ENCODE measurements at places on chromosomes 2 and 18. TPM values are rescaled to one million over a fixed set of nuclear protein-coding genes. Genes with fewer than 3 reads are reported as not detected.

DNA sequence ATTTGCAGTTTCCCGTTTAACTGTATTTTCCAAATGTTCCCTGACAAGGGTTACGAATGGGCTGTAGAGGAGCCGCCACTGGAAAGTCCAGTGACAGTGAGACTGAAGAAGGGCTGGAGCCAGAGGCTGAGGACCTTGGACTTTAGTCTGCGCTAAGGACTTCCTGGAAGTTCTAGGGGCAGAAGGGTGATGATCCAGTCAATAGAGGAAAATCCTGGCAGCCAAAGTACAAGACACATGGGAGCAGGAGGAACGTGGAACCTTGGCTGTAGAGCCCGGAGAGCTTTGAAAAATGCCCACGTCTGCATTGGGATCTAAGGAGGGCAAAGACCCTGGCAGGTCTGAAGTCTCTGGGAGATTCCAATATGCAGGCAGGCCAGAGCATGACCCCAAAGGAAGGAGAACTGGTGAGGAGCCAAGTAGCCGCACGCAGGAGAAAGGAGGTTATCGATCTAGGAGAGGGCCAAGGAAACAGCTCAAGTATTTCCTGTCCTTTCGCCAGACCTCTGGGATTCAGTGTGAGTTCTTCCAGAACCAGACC is 28.5 kb downstream of the MBP start:
- DNase-seq: no peak
- H3K4me1 ChIP-seq: peaks cover 94% of the 10 kb centered on the region
- peak overlapping the region; percentile 7 for H3K27ac ChIP-seq

DNA sequence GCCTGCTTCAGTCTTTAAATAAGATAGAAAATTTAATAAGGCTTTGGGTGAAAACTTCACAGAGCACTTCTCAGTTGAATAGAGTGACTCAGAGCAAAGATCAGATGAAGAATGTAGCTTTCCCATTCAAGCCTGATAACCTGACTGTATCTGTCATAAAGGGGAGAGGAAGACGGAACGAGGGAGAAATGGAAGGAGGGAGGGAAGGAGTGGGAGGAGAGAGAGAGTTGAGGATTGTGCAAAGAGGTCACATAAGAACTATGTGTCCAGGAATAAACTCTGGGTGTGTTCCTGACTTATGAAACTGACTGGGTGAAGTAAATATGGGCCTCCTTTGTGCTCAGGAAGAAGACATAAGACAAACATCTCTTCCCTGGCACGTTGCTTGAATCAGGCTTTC is 385.5 kb downstream of the LPIN1 start:
- H3K4me1 ChIP-seq: peaks cover 5% of the 10 kb centered on the region
- H3K4me3 ChIP-seq: no peak overlapping the region
- H3K27ac ChIP-seq: no peak overlapping the region

- no peak overlapping the region for H3K4me3 ChIP-seq
- no peak overlapping the region for H3K27ac ChIP-seq
- no peak for DNase-seq
- no peaks in the 10 kb centered on the region for H3K36me3 ChIP-seq
- H3K27me3 ChIP-seq: no peaks in the 10 kb centered on the region
- no peaks in the 10 kb centered on the region for H3K4me1 ChIP-seq
These were observed 15.9 kb downstream of the SERPINE2 start for GRCh38 chr2:224023188-224023587.

DNA sequence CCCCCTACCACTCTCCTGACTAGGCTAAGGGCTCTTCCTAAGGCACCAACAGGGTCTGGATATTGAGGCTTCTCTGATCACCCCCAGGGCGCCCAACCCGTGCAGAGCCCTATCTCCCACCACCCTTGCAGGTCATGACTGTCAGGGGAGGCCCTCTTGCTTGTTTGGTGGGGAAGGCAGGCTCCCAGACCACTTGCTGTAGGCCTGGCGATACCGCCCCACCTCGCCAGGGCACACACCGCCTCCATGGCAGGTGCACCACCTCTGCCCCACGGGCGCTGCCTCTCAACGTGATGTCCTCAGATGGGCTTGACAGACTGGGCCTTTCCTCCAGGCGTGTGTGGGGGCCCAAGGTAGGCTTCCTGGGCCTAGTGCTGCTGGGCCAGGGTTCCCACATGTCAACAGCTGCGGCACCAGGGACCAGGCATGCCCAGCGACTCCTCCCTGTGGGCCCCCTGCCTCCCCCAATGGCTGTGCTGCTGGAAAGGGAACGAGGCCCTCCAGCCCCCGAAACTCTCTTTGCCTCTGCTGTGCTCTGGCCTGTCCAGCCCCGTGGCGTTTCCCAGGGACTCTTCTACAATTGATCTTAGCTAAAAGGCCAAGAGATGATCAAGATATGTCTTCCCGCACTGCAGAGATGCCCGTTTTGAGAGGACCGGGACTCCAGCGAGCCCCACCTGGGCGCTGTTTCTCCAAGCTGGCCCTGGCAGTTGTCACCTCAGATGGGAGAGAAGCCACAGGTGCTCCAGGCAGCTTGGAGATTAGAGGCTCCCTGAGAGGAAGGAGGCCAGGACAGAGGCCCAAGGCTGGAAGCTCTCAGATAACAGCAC is 7.5 kb downstream of the NPPC start:
- H3K27me3 ChIP-seq: peaks cover 19% of the 10 kb centered on the region
- H3K36me3 ChIP-seq: no peaks in the 10 kb centered on the region
- no peak overlapping the region for H3K27ac ChIP-seq
- H3K4me1 ChIP-seq: no peaks in the 10 kb centered on the region

- no peaks in the 10 kb centered on the region for H3K4me1 ChIP-seq
- H3K36me3 ChIP-seq: no peaks in the 10 kb centered on the region
- no peak for DNase-seq
These were observed 563.9 kb downstream of the TMX3 start for GRCh38 chr18:68150961-68151360.

GRCh38 chr18:52813635-52814416 is 473.8 kb downstream of the DCC start:
- H3K4me3 ChIP-seq: no peak overlapping the region
- H3K27ac ChIP-seq: no peak overlapping the region
- H3K4me1 ChIP-seq: no peaks in the 10 kb centered on the region
- H3K36me3 ChIP-seq: no peaks in the 10 kb centered on the region

DNA sequence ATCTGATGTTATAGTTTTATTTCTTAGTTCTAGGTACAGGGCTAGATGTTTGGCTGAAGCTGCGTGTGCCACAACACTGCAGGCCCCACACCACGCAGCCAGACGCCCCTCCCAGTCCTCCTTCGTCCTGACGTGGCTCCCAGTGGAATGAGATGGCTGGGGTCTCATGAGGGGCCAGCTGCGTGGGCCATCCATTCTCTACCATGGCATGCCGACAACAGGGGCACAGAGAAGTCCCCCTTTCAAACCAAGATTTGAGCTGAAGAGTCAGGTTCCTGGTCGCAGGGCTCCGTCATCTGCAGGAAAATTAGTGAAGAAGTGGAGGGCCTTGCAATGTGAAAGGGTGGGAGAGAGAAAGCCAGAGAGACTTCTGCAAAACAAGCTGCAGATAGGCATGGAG is 64.5 kb downstream of the PARD6G start:
- no peaks in the 10 kb centered on the region for H3K27me3 ChIP-seq
- no peak overlapping the region for H3K27ac ChIP-seq
- H3K4me3 ChIP-seq: no peak overlapping the region
- H3K4me1 ChIP-seq: no peaks in the 10 kb centered on the region

GRCh38 chr18:31819106-31819924 is 58.6 kb upstream of the SLC25A52 start:
- no peak overlapping the region for H3K27ac ChIP-seq
- H3K4me3 ChIP-seq: no peak overlapping the region
- H3K36me3 ChIP-seq: no peaks in the 10 kb centered on the region
- no peaks in the 10 kb centered on the region for H3K27me3 ChIP-seq
- DNase-seq: no peak

DNA sequence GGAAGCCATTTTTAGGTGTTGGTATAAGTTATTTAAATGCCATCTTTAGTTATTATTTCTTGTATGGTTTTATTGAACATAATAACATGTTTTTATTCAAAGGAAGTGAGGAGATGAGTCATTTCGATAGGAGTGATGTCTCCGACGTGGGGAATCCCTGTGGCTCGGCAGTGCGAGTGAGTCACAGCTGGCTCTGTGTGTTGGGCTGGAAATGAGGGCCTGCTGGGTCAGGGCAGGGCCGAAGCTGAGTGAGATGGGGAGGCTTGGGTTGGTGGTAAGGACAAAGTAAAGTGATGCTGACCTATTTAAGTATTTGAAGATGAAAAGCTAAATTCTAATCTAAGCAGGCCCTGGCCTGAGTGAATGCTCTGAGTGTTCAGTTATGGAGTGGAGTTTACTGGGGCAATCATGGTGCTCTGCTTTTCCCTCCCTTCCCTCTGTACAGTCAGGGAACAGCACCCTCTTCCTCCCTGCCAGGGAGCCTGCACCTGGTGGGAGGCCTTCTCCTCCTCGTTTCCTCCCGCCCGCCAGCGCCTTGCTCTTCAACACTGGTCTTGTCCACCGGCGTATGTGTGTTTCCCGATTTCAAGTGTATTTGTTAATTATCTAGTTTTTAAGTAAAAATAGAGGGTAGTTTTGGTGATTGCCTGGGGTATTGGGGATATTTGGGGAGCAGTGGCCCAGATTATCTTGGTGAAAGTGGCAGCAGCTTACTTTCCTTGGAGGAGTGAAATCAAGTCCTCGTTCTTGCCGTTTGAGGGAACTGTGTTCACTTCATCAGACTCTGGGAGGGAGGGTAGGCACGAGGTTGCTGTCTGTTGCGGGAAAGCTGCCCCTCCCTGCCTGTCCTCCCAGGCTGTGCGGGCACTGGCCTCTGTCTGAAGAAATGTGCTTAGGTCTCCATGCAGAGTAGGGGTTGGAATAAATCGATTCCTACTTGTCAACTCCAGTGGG is 157.0 kb downstream of the LDLRAD4 start:
- H3K36me3 ChIP-seq: no peaks in the 10 kb centered on the region
- no peak overlapping the region for H3K4me3 ChIP-seq
- H3K27me3 ChIP-seq: no peaks in the 10 kb centered on the region
- no peak for DNase-seq

- DNase-seq: no peak
- H3K4me3 ChIP-seq: no peak overlapping the region
- H3K4me1 ChIP-seq: no peaks in the 10 kb centered on the region
- no peaks in the 10 kb centered on the region for H3K36me3 ChIP-seq
These were observed 128.3 kb upstream of the ETAA1 start for GRCh38 chr2:67268797-67269196.

- no peaks in the 10 kb centered on the region for H3K27me3 ChIP-seq
- peaks cover 42% of the 10 kb centered on the region for H3K4me1 ChIP-seq
- H3K27ac ChIP-seq: peak overlapping the region; percentile 74
- H3K36me3 ChIP-seq: no peaks in the 10 kb centered on the region
These were observed 62.6 kb upstream of the STK17B start for GRCh38 chr2:196233805-196234475.

GRCh38 chr18:62781893-62782292 is 66.6 kb downstream of the PHLPP1 start:
- H3K27me3 ChIP-seq: no peaks in the 10 kb centered on the region
- H3K4me3 ChIP-seq: no peak overlapping the region
- H3K4me1 ChIP-seq: peaks cover 16% of the 10 kb centered on the region
- DNase-seq: no peak

DNA sequence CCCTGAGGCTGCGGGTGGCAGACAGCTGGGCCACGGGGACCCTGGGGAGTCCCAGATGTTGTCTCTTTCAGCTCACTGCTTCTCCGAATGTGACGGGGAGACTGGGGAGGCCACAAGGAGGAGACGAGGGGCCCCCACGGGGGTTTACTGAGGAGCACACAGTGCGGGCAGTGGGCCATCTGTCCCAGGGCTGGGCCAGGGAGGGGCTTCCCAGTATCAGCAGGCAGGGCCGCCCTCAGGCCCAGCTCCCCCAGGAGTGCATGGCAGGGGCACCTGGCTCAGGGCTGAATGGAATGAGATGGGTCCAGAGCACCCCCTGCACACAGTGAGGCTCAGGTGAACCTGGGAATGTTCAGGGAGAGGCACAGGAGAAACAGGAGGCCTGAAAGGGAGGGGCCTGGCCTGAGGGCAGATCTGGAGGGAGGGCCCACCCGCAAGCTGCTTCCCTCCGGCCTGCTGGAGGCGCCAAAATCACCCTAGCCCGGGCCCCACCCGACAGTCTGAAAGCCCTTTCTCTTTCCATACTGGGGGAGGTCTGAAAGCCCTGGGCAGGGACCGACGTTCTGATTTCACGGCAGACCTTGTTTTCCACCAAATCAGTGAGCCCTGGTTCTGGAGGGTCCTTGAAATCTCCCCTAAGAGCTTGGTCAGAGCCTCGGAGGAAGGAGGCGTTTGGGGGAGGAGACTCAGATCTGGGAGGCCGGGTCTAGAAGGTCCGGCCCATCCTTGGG is 35.5 kb upstream of the PTMA start:
- H3K4me1 ChIP-seq: peaks cover 61% of the 10 kb centered on the region
- H3K4me3 ChIP-seq: peak overlapping the region; percentile 14
- H3K36me3 ChIP-seq: no peaks in the 10 kb centered on the region

- H3K4me3 ChIP-seq: no peak overlapping the region
- H3K36me3 ChIP-seq: peaks cover 63% of the 10 kb centered on the region
- no peak for DNase-seq
- H3K27ac ChIP-seq: no peak overlapping the region
- no peaks in the 10 kb centered on the region for H3K27me3 ChIP-seq
These were observed 85.4 kb downstream of the NCKAP1 start for GRCh38 chr2:182952741-182953450.

DNA sequence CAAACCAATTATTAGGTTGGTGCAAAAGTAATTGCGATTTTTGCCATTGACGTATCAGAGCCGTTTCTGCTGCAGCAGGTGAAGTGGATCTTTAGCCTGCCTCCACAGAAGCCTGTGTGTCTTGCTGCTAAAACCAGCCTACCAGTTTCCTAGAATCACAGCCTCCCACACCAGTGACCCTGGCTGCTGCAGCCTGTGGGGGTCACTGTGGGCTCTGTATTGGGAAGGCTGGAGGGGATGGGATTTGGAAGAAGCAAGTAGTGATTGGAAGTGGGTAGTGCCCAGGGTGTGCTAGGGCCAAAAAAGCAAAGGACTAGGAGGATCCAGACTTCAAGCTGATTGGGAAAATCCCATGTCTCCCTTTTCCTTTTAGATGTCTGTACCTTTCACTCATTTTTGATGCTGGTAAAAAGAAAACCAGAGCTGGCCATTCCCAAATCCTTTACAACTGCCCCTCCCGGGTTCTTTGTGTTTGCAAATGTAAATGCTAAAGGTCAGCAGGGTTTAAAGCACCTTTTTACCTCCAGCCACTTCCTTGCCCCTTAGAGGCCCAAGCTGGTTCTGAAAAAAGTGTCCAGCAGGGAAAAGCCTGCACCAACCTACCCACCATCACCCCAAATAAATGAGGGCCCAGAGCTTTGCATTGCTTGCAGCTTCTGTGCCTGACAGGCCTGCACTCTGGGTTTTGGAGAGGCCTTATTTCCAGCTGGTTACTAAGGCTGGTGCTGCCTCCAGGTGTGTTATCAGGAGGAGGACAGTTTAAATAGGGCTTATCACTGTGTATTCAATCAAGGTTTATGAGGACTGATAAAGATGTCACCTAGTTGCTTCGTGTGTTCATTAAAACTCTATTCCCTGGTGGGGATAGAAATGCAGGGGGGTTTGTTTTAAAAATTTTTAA is 172.0 kb downstream of the MIB1 start:
- H3K4me1 ChIP-seq: no peaks in the 10 kb centered on the region
- no peaks in the 10 kb centered on the region for H3K36me3 ChIP-seq
- no peak for DNase-seq
- no peak overlapping the region for H3K27ac ChIP-seq
- no peaks in the 10 kb centered on the region for H3K27me3 ChIP-seq
- no peak overlapping the region for H3K4me3 ChIP-seq

- H3K36me3 ChIP-seq: peaks cover 25% of the 10 kb centered on the region
- H3K27ac ChIP-seq: no peak overlapping the region
- DNase-seq: no peak
- H3K4me1 ChIP-seq: peaks cover 15% of the 10 kb centered on the region
- no peak overlapping the region for H3K4me3 ChIP-seq
These were observed 82.9 kb downstream of the POLR1A start for GRCh38 chr2:86022661-86023365.

The ELMOD3 gene
- total RNA-seq: 19.6 TPM

The IL36A gene
- not detected for total RNA-seq

The DYTN gene
- total RNA-seq: not detected

The CERS6 gene
- total RNA-seq: 21.8 TPM

The LAMA1 gene
- 0.65 TPM for total RNA-seq

The TRIM54 gene
- not detected for total RNA-seq

The FOXD4L1 gene
- 0.62 TPM for total RNA-seq

The TEX44 gene
- not detected for total RNA-seq

Measured in lower lobe of right lung (tissue), 2 donors.